Keratinocyte (primary cell): ENCODE measurements at places on chromosomes 16 and 17. TPM values are rescaled to one million over a fixed set of nuclear protein-coding genes. Genes with fewer than 3 reads are reported as not detected.

ACSM2B gene
- polyA plus RNA-seq = not detected in 3 replicates

NPIPA2 gene
- 0.61 to 2.1 TPM (median 1.3 TPM) in 3 replicates for polyA plus RNA-seq

USP36 gene
- polyA plus RNA-seq = 20.5 to 33.1 TPM (median 25.2 TPM) in 3 replicates

ABCA8 gene
- 0.01 to 0.05 TPM in 2 of 3 replicates, not detected in the other for polyA plus RNA-seq

OR1A2 gene
- not detected in 3 replicates for polyA plus RNA-seq

HEATR9 gene
- polyA plus RNA-seq = not detected in 3 replicates

SLC6A2 gene
- 0.10 to 0.97 TPM (median 0.20 TPM) in 3 replicates for polyA plus RNA-seq

MEFV gene
- polyA plus RNA-seq = 0.03 TPM in 1 of 3 replicates, not detected in the others

KCTD5 gene
- polyA plus RNA-seq = 29.0 to 41.1 TPM (median 36.1 TPM) in 3 replicates

NOG gene
- polyA plus RNA-seq = 0.32 to 2.9 TPM (median 0.68 TPM) in 3 replicates

CAPNS2 gene
- polyA plus RNA-seq = 39.4 to 82.8 TPM (median 70.5 TPM) in 3 replicates

SLC16A6 gene
- polyA plus RNA-seq = 0.03 to 0.42 TPM (median 0.14 TPM) in 3 replicates

DNA sequence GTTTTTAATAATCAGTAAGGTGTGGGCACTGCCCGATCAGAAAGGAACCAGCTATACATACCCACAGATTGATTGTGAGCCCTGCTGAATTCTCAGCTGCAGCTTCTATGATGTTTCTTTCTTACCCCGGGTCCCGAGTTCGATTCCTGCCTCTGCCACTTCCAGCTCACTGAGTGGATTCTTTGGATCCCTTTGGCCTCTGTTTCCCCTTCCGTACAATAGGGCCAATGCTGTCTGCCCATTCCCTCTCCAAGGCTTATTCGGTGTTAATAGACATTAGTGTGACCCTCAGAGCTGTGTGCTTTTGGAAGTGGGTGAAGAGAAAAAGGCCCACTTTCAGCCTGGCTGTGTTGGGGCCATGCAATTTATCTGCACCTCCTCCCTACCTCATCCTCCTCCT lies 115.8 kb downstream of the IRX5 start:
- no peak overlapping the region for H3K4me3 ChIP-seq
- no peak overlapping the region for H3K27ac ChIP-seq
- H3K27me3 ChIP-seq = no peaks in the 10 kb centered on the region
- DNase-seq = no peak

DNA sequence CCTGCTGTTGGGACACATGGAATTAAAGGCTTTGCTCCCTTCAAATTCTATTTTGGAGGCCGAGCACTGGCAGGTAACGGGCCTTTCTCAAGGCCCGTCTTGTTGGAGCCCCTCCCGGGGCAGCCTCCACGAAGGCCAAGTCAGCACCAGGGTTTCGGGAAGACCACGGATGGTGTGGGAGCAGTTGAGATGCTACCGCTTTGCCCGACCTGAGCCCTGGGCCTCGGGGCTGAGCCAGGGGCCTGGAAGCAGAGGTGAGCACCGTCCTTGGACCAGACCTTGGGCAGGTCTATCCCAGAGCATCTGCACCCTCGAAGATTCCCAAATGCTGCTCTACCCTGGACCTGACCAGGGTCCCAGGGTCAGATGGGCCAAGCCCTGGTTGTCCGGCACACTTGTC lies 23.0 kb downstream of the C17orf100 start:
- no peak overlapping the region for H3K4me3 ChIP-seq
- no peaks in the 10 kb centered on the region for H3K27me3 ChIP-seq
- no peaks in the 10 kb centered on the region for H3K36me3 ChIP-seq
- peaks cover 27% of the 10 kb centered on the region for H3K4me1 ChIP-seq
- H3K27ac ChIP-seq = no peak overlapping the region
- no peak for DNase-seq

GRCh38 chr17:36532435-36532975 lies 2.2 kb downstream of the MYO19 start:
- no peak for DNase-seq
- H3K27ac ChIP-seq = peak overlapping the region; percentile 99
- peaks cover 47% of the 10 kb centered on the region for H3K4me1 ChIP-seq
- H3K36me3 ChIP-seq = peaks cover 37% of the 10 kb centered on the region
- H3K4me3 ChIP-seq = peak overlapping the region; percentile 79
- no peaks in the 10 kb centered on the region for H3K27me3 ChIP-seq

- H3K36me3 ChIP-seq = no peaks in the 10 kb centered on the region
- peak; percentile 86 for DNase-seq
- peak overlapping the region; percentile 16 for H3K27ac ChIP-seq
- H3K4me1 ChIP-seq = peaks cover 19% of the 10 kb centered on the region
- no peak overlapping the region for H3K4me3 ChIP-seq
- peaks cover 70% of the 10 kb centered on the region for H3K27me3 ChIP-seq
These were observed 32.3 kb downstream of the GRB7 start for GRCh38 chr17:39769974-39770587.

GRCh38 chr16:81482329-81483063 lies 37.9 kb downstream of the CMIP start:
- peaks cover 37% of the 10 kb centered on the region for H3K36me3 ChIP-seq
- no peak for DNase-seq
- no peak overlapping the region for H3K4me3 ChIP-seq
- H3K4me1 ChIP-seq = no peaks in the 10 kb centered on the region
- no peaks in the 10 kb centered on the region for H3K27me3 ChIP-seq

GRCh38 chr17:43418441-43419374 lies 19.9 kb downstream of the ARL4D start:
- peak; percentile 73 for DNase-seq
- no peaks in the 10 kb centered on the region for H3K27me3 ChIP-seq
- H3K36me3 ChIP-seq = no peaks in the 10 kb centered on the region
- peak overlapping the region; percentile 94 for H3K27ac ChIP-seq

GRCh38 chr16:75288596-75289120 lies 37.2 kb upstream of the BCAR1 start:
- no peak for DNase-seq
- H3K36me3 ChIP-seq = peaks cover 1% of the 10 kb centered on the region
- peak overlapping the region; percentile 51 for H3K27ac ChIP-seq
- H3K4me3 ChIP-seq = no peak overlapping the region

- peak; percentile 57 for DNase-seq
- H3K27ac ChIP-seq = peak overlapping the region; percentile 88
- no peaks in the 10 kb centered on the region for H3K27me3 ChIP-seq
- H3K4me1 ChIP-seq = peaks cover 30% of the 10 kb centered on the region
- no peak overlapping the region for H3K4me3 ChIP-seq
- H3K36me3 ChIP-seq = peaks cover 20% of the 10 kb centered on the region
These were observed 7.8 kb downstream of the BFAR start for GRCh38 chr16:14640538-14640937.

- DNase-seq = no peak
- H3K4me3 ChIP-seq = no peak overlapping the region
- H3K36me3 ChIP-seq = peaks cover 13% of the 10 kb centered on the region
These were observed 264.2 kb downstream of the SEC14L1 start for GRCh38 chr17:77404812-77405581.

DNA sequence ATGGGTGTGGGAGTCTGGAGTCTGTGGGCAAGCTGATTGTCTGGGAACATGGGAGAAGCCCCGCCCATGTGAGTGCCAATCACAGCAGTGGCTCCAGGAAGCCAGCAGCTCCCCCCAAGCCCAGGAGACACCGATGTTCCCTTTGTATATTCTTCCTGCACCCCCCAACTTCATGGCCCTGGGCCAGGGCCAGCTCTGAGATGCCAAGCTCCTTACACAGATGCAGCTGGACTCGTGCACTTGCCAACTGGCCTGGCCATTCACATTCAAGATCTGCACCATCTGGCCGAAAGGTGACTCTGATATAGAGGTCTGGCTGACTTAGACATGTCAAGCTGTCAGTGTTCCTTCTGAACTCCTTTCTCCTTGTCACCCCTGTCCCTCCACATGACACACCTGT lies 50.5 kb downstream of the CACNG5 start:
- no peak for DNase-seq
- no peak overlapping the region for H3K27ac ChIP-seq
- H3K36me3 ChIP-seq = no peaks in the 10 kb centered on the region

DNA sequence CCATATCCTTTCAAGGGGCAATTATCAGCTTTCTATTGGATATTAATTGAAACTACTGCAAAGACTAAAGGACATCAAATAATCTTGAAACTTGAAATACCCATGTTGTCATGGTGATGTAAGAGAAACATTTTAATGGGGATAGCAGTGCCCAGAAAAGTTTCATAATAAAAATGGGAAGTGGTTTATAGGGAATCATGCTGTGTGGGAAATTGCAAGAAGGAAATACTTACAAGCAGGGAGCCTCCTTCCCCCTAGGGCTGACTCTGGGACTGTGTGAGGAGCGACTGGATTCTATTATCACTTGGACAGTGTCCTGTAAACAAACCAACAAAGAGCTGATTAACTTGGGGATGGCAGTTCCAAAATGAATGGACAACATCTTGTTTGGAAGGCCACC lies 1393.1 kb upstream of the GOT2 start:
- H3K4me1 ChIP-seq = no peaks in the 10 kb centered on the region
- no peaks in the 10 kb centered on the region for H3K27me3 ChIP-seq
- DNase-seq = no peak
- H3K36me3 ChIP-seq = no peaks in the 10 kb centered on the region

GRCh38 chr16:72937360-72937759 lies 110.6 kb downstream of the ZFHX3 start:
- no peak for DNase-seq
- no peak overlapping the region for H3K4me3 ChIP-seq
- peaks cover 6% of the 10 kb centered on the region for H3K4me1 ChIP-seq
- peaks cover 3% of the 10 kb centered on the region for H3K27me3 ChIP-seq

GRCh38 chr17:56157845-56158244 lies 4.6 kb downstream of the ANKFN1 start:
- no peaks in the 10 kb centered on the region for H3K36me3 ChIP-seq
- H3K27ac ChIP-seq = no peak overlapping the region
- H3K4me1 ChIP-seq = no peaks in the 10 kb centered on the region

- no peak overlapping the region for H3K4me3 ChIP-seq
- H3K27ac ChIP-seq = no peak overlapping the region
- no peaks in the 10 kb centered on the region for H3K36me3 ChIP-seq
- H3K27me3 ChIP-seq = no peaks in the 10 kb centered on the region
- DNase-seq = no peak
These were observed 27.0 kb downstream of the ZFPM1 start for GRCh38 chr16:88479793-88480760.

DNA sequence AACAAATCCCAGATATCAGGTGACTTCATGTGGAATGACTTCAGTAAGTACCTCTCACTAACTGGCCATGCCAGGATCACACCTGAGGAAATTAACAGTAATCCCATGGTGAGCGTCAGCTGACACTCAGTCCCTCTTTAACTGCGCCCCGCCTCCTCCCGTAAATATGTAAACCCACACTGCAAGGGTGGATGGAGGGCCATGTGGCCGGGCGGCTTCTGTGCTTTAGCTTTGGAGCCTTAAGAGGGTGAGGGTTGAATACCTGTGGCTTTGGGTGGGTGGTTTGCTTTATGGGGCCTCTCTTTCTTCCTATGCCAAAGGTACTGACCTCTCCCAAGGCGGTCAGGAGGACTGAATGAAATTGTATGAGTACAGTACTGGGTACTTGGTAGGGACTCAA lies 141.7 kb downstream of the MRM1 start:
- no peak overlapping the region for H3K4me3 ChIP-seq
- H3K27me3 ChIP-seq = peaks cover 34% of the 10 kb centered on the region
- no peak overlapping the region for H3K27ac ChIP-seq
- H3K4me1 ChIP-seq = no peaks in the 10 kb centered on the region

- H3K27me3 ChIP-seq = no peaks in the 10 kb centered on the region
- no peak overlapping the region for H3K27ac ChIP-seq
- H3K4me3 ChIP-seq = no peak overlapping the region
- peaks cover 2% of the 10 kb centered on the region for H3K36me3 ChIP-seq
- no peaks in the 10 kb centered on the region for H3K4me1 ChIP-seq
These were observed 216.4 kb downstream of the KATNIP start for GRCh38 chr16:27766236-27766925.

DNA sequence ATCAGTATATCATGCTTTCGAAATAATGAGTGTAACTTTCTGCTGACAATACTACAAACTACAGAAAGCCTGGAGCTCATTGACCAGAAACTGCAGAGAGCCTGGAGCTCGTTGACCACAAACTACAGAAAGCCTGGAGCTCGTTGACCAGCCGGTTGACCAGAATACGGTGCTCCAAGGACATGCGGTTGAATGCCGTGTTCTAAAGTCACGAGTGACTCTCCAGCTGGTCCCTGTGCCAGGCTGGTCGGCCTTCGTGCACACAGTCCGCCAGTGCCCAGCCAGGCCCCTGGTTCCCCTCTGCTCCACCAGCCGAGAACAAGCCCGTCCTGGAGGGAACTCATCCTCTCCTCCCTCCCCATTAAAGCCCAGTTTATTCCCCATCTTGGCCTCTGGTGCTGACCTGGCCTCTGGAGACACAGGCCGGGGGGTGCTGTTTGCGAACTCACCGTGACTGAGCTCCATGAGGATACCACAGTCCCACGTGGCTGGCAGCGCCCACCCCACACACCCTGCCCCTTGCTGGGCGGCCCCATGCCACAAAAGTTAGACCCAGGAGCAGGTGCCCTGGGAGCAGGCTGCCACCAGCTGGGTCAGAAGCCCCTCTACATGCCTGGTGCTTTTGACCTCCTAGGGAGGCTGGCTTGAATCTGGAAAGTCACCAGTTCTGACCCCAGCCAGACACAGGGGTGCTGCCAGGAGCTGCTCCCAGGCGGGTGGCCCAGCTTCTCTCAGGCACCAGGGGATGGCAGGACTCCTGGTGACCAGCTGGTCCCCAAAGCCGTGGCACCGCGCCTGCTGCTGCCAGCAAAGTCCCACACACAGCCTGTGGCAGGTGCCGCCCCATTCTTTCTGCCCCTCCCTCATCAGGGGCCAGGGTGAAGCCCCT lies 15.5 kb upstream of the CDH15 start:
- H3K36me3 ChIP-seq = no peaks in the 10 kb centered on the region
- DNase-seq = no peak
- peaks cover 31% of the 10 kb centered on the region for H3K27me3 ChIP-seq
- H3K4me3 ChIP-seq = no peak overlapping the region
- H3K4me1 ChIP-seq = no peaks in the 10 kb centered on the region
- H3K27ac ChIP-seq = no peak overlapping the region

DNA sequence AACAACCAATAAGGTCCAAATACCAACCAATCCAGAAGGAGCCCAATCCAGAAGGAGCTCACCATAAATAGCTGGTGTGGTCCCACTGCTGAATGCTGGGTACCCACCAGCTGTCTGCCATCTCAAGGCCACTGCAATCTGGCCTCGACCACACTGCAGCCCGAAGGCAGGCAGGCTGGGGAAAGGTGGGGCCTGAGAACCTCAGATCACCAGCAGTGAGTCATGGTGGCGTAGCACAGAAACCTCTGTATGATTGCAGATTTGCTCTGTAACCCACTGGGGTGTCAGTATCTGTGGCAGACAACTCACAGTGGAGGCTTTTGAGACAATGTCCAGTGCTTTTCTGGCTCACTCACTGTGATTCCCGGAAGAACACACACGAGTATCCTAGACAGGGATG lies 14.7 kb upstream of the CMTR2 start:
- no peak overlapping the region for H3K27ac ChIP-seq
- H3K4me1 ChIP-seq = no peaks in the 10 kb centered on the region
- no peaks in the 10 kb centered on the region for H3K36me3 ChIP-seq

DNA sequence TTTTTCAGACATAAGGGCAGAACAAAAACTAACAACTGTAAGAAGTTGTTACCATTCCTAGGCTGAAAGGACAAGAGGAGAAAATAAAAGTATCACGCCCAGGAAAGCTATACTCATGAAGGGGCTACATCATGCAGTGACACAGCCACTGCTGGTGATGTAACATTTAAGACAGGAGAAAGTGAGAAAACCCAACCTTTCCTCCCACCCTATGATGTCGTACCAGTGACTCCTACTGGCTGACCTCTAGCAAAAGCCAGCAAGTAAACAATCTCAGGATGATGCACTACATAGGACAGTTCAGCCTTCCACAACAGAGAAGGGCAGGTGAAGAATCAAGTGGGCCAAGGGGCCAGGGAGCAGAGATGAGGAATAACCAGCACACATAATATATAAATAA lies 14.0 kb upstream of the OR1E2 start:
- DNase-seq = no peak
- H3K27me3 ChIP-seq = no peaks in the 10 kb centered on the region
- H3K27ac ChIP-seq = no peak overlapping the region
- no peak overlapping the region for H3K4me3 ChIP-seq
- H3K36me3 ChIP-seq = no peaks in the 10 kb centered on the region
